ENCODE measurements at places on chromosomes 6 and 20.

GRCh38 chr20:45373353-45374100 is 4.6 kb downstream of the TP53TG5 start:
- DNase-seq = peak; percentile 82

DNA sequence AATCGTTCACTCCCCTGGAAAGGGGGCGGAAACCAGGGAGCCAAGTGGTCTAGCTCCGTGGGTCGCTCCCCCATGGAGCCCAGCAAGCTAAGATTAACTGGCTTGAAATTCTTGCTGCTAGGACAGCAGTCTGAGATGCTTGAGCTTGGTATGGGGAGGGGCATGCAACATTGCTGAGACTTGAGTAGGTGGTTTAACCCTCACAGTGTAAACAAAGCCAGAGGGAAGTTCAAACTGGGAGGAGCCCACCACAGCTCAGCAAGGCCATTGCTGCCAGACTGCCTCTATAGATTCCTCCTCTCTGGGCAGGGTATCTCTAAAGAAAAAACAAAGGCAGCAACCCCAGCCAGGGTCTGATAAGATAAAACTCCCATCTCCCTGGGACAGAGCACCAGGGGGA is 43.2 kb downstream of the COL21A1 start:
- DNase-seq = no peak

- DNase-seq = no peak
Measured at GRCh38 chr6:168597471-168597875, 156.5 kb downstream of the SMOC2 start.

GRCh38 chr20:7924692-7925091 is 15.6 kb downstream of the HAO1 start:
- no peak for DNase-seq

GRCh38 chr6:39791850-39792539 is at the start of gene DAAM2:
DAAM2 (plus strand) TSS chr6:39792376; CDS start chr6:39856303, 63,927 bp downstream.
- peak; percentile 74 for DNase-seq

GRCh38 chr20:4434681-4435080 is 287.0 kb upstream of the PRND start:
- DNase-seq = no peak

GRCh38 chr20:17664025-17664633 is 17.9 kb downstream of the RRBP1 start:
- no peak for DNase-seq

GRCh38 chr6:106974999-106975737 is 639 bp upstream of the CD24 start:
- DNase-seq = peak; percentile 77

DNA sequence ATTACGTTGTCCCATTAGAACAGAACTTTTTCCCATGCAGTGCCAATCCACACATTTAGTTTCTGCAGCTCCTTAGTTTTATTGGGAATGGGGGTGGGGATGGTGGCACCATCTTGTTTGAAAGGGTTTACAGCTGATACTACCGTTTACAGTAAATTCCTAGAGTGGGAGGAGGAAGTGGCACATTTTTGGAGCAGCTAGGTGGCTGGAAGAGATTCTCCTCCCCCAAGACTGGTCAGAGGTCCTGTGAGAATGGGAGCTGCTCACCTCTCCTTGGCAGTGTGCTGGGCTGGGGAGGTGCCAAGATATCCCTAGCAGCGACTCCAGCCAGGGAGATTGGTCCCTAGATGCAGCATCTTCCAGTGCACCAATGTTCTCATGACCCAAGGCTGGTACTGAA is 12.4 kb upstream of the CCN6 start:
- no peak for DNase-seq

DNA sequence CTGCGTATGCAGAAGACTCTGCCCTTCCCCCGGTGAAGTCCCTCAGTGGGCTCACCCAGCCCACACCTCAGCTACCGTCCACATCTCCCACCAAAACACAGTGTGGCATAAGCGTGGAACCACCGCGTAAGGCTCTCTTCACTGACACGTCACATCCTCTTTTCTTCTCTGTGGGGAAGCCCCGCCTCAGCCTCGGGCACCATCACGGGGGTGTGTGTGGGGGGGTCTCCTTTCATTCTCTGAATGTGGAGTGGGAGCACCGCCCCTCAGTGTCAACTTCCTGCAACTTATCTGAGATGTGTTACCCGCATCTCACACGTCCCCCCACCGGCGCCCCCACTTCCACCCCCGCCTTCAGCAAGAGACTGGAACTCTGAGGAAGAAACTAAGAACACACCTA is 388.4 kb upstream of the JARID2 start:
- no peak for DNase-seq

GRCh38 chr6:152726313-152726712 is 24.3 kb upstream of the VIP start:
- DNase-seq = no peak

GRCh38 chr20:24643731-24644626 is 174.6 kb downstream of the SYNDIG1 start:
- DNase-seq = no peak

- DNase-seq = no peak
Measured at GRCh38 chr6:170033666-170034065, 257.2 kb downstream of the DLL1 start.

- DNase-seq = no peak
Measured at GRCh38 chr6:123467392-123467791, 169.4 kb downstream of the TRDN start.

GRCh38 chr6:12024699-12025434 is 12.8 kb downstream of the HIVEP1 start:
- DNase-seq = no peak

- no peak for DNase-seq
Measured at GRCh38 chr6:90559931-90560330, 26.9 kb downstream of the MAP3K7 start.

GRCh38 chr6:30816791-30817739 is 67.3 kb upstream of the DDR1 start:
- DNase-seq = no peak

DNA sequence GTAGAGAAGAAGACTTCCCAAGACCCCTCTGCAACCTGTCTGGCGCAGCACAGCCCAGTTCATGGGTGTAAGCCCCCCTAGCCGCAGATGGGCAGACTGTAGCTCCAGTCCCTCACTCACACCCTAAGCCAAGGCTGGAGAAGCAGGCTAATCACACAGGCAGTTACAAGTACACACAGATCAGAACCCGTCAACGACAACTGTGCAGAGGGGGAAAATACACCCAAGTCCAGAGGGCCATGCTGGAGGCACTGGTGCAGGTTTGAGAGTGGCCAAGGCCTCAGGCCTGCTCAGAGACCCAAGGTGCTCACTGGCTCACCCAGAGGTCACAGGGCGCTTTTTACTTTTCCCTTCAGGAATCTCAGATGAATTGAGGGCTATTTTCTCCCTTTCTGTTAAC is 106.1 kb downstream of the NOL4L start:
- DNase-seq = no peak

DNA sequence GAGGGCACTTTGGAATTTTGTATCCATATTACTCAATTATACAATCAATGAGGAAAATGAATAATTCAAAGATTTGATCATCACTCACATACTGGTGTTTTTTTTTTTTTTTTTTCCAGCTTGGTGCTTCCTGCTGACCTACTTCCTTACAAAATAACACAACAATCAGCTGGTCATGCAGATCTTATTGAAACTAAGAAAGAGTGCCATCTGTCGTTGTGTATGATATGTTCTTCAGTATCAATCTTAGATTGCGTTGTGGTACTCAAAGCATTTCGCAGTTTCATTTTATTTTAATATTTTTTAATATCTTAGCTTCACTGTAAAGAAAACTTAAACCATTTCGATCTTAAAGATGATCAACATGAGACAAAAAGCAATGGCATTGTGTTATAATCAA is 155.6 kb downstream of the OGFRL1 start:
- DNase-seq = no peak

GRCh38 chr6:151905854-151906253 is 98.4 kb downstream of the ESR1 start:
- no peak for DNase-seq

- no peak for DNase-seq
Measured at GRCh38 chr6:20260360-20260759, 48.1 kb upstream of the MBOAT1 start.

DNA sequence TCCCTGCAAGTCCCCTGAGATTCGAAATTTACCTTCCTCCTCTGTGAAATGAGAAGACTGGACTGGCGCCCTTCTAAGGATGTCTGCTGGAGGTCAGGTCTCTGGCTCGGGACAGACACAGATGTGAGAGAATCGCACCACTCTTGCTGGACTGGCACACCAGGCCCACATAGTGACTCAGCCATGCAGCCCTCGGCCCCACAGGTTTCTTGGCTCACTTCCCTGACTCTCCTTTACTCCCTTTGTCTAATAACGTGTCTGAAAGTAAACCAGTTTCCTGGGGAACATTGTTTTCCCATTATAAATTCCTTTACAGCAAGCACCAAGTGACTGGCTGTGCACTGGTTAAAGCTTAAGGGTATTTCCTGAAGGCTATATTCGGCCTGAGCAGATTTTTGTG is 106.7 kb upstream of the PLEKHG1 start:
- no peak for DNase-seq

- DNase-seq = no peak
Measured at GRCh38 chr6:82988930-82989351, 76.7 kb downstream of the UBE3D start.

- DNase-seq = no peak
Measured at GRCh38 chr6:15874821-15875220, 212.0 kb upstream of the DTNBP1 start.

All from thyroid gland (tissue), 4 donors.